Epithelial cell of umbilical artery (primary cell): ENCODE measurements at places on chromosomes 2 and 18. TPM values are rescaled to one million over a fixed set of nuclear protein-coding genes. Genes with fewer than 3 reads are reported as not detected.

Gene TUBA4B
- total RNA-seq: not detected in 2 replicates

Gene IL36B
- not detected in 2 replicates for total RNA-seq

Gene TMEM200C
- total RNA-seq: 2.3 and 2.6 TPM in 2 replicates

Gene OSR1
- total RNA-seq: under 0.01 TPM in 1 of 2 replicates, not detected in the other

Gene DSEL
- 6.2 and 7.1 TPM in 2 replicates for total RNA-seq

Gene DPYSL5
- not detected in 2 replicates for total RNA-seq

Gene XIRP2
- 0.30 and 0.32 TPM in 2 replicates for total RNA-seq

Gene CLEC4F
- 0.15 TPM in 1 of 2 replicates, not detected in the other for total RNA-seq

Gene WNT10A
- not detected in 2 replicates for total RNA-seq

Gene C2orf80
- total RNA-seq: not detected in 2 replicates

Gene NLRC4
- not detected in 2 replicates for total RNA-seq

Gene RTN4
- total RNA-seq: 134 and 237 TPM in 2 replicates
